ENCODE measurements at places on chromosomes 6 and 20. TPM values are rescaled to one million over a fixed set of nuclear protein-coding genes. Genes with fewer than 3 reads are reported as not detected.

SRF gene
- total RNA-seq = 8.0 TPM

TLDC2 gene
- total RNA-seq = 0.41 TPM

BPIFB4 gene
- total RNA-seq = not detected

TNFRSF21 gene
- total RNA-seq = 9.9 TPM

MUC21 gene
- not detected for total RNA-seq

- no peak for DNase-seq
Measured at GRCh38 chr6:52535711-52536423, 41.0 kb downstream of the TRAM2 start.

GRCh38 chr20:61057443-61058121, 194.5 kb upstream of the CDH4 start:
- DNase-seq = peak; percentile 4

DNA sequence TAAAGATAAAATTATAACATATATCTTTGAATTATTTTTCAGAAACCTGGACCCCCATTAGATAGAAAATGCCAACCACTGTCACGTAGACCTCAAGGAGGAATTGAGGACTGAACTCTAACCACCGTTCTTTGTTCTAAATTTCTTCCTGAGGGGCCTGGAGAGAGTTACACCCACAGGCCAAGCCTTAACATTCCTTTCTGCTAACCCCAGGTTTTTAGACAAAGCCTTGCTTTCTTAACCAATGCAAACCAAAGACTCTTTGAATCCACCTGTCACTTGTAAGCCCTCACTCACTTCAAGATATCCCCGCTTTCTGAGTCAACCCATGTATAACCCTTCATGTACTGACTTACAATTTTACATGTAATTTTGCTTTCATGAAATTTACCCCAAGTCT, 41.0 kb downstream of the SNX14 start:
- DNase-seq = no peak

DNA sequence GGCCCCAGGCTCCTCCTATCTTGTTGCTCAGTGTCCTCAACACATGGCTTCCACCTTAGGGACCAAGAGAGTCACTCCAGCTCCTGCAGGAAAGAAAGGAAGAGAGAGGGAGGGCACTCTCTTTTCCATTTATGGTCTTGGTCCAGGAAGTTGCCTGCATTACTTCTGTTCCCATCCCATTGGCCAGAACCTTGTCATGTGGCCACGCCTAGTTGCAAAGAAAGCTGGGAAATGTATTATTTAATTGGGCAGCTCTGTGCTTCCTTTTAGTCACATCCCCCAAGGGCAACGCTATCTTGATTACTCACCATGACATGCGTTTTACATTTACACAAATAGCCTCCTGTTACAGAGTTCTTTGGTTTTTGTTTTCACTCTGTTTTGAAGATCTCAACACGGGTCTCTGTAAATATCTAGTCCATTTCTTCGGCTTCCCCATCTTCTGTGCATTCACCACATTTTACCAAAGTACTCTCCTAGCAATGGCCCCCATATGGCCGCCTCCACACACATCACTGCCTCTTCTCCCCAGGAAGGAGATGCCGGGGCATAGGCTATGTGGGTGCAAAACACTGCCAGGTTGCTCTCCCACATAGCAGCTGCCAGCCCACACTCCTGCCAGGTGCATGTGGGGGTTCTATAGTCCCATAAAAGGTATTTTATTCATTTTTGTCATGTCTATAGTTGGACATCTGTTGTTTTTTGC, 35.7 kb upstream of the ZMYND8 start:
- DNase-seq = no peak

- DNase-seq = no peak
Measured at GRCh38 chr20:20454850-20455627, 87.1 kb downstream of the INSM1 start.

GRCh38 chr6:160161647-160161986, 40.0 kb downstream of the SLC22A1 start:
- DNase-seq = no peak

DNA sequence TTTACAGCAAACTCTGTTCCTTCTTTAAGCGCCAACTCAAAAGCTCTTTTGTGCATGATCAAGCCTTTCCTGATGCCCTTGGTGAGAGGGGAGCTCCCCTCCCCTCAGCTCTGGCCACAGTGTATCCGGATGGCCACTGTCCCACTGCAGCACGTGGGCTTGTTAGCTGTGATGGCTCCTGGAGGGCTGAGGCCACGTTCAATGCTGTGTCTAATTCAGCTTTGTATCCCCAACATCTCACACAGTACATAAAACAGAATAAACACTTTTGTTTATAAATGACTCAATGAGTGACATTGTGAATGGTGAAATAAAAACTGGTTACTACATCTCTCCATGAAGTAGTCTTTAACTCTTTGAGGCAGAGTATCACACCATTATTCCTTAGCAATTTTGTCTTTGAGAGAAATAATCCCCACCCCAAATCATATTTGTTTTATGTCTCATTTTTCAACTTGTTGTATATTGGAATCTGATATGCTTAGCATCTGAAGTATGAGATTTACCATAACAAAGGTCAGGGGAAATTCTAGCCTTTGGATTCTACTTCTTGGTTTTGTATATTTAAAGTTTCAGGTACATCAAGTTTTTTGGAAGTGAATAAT, 44.5 kb downstream of the EDN1 start:
- no peak for DNase-seq

DNA sequence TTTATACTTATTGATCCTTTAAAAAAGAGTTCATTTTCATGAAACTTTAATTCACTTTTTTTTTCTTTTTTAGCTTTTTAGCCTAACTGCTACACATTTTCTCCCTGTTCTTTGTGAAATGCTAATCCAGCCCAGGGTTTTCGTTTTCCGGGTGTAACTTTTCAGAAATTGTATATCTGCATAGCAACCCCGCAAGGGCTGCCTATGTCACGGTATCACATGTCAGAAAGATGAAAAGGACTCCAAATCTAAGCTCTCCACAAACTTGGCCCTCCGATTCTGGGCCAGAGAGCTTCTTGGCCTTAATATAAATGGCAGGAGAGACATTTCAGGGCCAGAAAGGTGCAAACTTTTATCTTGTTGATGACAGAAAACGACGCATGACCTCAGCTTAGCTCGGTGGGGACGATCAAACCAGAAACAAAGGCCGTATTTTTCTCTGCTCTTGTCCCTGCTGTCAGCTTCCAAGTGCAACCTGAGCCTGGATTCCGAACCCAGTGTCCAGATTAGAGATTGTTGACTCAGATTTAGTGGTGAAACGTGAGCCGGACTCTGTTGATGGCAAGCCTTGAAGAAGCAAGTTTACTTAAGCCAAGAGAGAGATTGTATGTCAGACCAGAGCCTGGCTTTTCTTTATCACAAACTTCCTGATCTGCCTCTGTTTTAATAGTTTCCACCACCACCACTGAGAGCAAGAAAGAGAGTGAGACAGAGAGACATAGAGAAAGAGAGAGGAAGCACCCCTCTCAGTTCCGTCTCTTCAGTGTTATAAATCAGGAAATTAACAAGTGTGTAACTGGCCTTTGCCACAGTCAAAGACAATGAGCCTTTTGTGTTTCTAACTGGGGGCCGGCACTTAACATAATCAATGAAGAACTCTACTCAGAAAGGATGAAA, 157.8 kb downstream of the SCML4 start:
- DNase-seq = no peak

DNA sequence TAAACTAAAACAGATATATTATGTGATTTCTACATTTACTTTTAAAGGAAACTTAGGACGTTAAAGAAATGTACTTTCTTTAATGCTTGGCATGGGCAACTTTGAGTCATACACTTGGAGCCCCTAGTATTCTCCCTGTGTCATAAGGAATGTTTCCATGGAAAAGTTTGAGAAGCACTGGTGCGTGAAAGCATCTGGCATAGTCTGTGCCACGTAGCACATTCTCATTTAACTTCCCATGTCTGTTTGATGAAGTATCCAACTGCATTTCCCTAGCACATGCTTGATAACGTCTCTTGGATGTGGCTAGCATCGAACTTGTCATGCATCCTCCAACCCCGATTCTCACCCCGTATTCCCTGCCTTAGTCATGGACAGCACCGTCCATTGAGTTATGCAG, 172.0 kb downstream of the TBC1D7 start:
- no peak for DNase-seq

DNA sequence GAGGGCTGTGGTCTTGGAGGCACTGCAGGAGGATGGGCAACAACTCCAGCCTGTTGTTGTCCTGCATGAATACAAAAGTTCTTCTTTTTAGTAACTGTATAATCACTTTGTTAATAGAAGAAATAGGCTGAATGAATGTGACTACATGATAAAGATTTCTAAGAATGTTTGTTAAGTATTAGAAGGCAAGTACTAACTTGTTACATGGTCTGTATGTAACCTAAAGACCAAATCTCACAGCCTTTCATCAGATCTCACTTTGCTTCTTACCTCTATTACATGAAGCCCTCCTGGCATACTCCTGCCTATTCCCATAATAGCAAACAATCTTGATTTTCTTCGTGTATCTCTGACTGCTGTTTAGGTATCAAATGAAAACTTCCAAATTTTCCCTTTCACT, 73.4 kb downstream of the REPS1 start:
- no peak for DNase-seq

GRCh38 chr6:167079853-167080297, 43.0 kb upstream of the CCR6 start:
- DNase-seq = no peak

DNA sequence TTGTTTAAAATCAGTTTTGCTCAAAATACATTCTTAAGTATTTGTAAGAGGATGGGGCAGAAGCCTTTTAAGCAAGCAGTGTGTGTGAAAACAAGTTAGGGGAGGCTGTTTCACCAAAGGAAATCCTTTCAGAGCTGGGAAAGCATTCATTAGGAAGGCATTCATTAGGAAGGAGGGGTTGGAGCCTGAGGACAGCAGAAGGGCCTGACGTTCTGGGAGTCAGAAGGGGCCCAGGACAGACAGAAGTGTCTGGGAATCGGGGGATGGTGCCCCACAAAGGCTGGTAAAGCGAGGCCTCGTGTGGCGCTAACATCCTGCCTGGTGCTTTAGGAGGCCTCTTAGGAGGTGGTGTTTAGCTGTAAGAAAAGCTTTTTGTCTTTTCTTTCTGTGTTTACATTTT, 80.6 kb upstream of the NXT1 start:
- DNase-seq = no peak

GRCh38 chr6:21596145-21596948, 2.8 kb downstream of the SOX4 start:
- DNase-seq = peak; percentile 54
